ENCODE measurements at places on chromosomes 7 and 10.

GRCh38 chr10:132057191-132057681, 8.5 kb upstream of the JAKMIP3 start:
- no peak for DNase-seq

DNA sequence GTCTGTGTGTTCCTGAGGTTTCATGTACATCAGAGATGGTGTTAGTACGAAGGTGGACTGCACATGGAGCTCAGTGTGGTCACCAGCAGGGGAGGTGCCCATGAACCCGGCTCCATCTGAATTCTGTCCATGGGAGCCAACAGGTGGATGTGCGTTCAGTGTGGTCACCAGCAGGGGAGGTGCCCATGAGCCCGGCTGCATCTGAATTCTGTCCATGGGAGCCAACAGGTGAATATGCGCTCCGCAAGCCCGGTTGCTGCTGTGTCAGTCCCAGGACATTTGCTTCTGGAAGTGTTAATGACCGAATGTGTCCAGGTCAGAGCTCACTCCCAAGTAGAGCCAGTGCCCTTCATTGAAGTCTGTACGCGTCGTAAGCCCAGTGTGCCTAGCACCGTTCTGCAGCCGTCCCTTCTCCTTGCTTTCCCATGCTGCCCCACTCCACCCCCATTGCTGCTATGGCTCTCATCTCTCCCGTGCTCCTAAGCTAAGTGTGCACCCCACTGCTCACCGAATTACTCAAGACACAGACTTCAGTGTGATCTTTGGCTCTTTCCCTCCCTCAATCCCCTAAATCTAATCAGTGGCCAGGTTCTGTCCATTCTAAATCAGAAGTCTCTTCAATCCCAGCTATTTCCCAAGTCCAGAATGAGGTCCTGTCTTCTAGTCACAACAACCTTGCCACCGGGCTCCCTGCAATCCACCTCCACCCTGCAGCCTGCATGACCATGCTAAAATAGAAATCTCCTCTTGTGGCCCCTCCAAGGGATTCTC, 352.4 kb downstream of the TCERG1L start:
- DNase-seq: no peak

DNA sequence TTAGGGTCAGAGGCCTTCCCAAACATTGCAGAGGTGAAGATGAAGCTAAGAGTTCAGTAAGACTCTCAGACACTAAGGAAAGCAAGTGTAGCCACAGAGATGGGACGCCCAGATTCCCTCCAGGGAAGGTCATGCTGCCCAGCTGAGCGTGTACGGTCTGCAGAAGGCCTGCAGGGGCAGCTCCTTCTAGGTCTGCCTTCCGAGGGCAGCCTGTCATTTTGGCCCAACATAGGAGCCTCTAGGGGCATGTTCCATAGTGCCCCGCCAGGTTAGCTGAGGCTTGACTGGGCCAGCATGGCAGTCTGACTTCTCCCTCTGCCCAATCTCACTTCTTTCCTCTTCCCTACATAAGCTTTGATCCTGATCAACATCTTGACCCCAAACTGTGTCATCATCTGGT, 130.7 kb downstream of the PIP4K2A start:
- no peak for DNase-seq

GRCh38 chr7:74473116-74473515, 19.4 kb downstream of the GTF2IRD1 start:
- DNase-seq: no peak

DNA sequence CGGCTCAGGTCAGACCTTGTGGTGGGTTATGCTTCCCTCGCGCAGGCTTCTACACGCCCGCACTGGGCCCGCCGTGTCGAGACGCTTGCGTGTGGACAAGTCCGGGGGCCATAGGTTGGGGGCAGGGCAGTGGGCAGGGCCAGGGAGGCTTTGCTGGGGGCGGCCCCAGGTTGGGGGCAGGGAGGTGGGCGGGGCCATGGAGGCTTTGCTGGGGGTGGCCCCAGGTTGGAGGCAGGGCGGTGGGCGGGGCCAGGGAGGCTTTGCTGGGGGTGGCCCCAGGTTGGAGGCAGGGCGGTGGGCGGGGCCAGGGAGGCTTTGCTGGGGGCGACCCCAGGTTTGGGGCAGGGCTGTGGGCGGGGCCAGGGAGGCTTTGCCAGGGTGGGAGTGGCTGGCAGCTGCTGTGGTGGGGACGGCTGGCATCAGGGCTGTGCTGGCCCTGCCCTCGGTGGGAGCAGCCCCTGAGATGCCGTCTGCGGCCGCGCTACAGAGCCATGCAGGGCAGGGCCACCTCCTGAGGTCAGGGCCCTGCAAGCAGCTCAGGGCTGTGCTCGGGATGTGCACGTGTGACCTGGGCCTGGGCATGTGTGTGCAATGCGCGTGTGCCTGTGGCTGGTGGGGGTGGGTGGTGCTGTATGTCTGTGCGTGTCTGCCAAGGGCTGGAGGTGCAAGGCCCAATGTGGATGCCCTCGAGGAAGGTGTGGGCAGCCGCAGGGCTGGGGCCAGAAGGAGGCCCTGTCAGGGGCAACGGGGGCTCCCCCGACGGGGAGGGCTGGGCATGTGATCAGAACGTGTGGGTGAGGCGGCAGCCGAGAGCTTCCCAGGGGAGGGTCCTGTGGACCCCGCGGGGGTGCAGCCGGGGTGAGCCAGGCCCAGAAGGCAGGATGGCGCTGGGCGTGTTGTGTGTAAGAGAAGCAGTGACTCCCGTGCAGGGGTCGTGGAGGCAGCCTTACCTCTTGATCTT, 72.5 kb upstream of the NKX6-2 start:
- DNase-seq: no peak

DNA sequence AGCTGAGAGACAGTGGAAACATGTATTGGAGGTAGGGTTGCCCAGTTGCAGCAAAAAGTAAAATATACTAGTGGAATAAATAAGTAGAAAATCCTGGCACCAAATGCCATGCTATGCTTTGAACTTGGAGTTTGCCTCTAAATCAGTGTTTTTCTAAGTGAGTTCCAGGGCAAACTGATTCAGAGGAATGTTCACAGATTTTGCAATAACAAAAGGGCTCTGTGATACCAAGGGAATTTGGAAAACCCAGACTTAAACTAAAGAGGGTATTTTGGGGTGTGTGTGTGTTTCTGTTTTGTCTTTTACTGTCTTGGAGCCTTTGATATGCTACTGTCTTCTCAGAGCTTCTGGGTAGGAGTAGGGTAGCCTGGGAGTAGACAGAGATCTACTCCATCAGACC, 39.9 kb downstream of the SLC26A4 start:
- no peak for DNase-seq

GRCh38 chr10:110216240-110216639, 8.8 kb downstream of the MXI1 start:
- no peak for DNase-seq

- no peak for DNase-seq
These were observed 433.1 kb downstream of the HTR7 start for GRCh38 chr10:90424730-90425129.

GRCh38 chr7:691361-692045, 35.0 kb upstream of the DNAAF5 start:
- DNase-seq: no peak

GRCh38 chr7:41504214-41504980, 198.5 kb downstream of the INHBA start:
- no peak for DNase-seq

- no peak for DNase-seq
These were observed 30.7 kb upstream of the BTBD16 start for GRCh38 chr10:122240401-122240800.

- DNase-seq: no peak
These were observed 31.8 kb upstream of the TMEM273 start for GRCh38 chr10:49220031-49220430.

- no peak for DNase-seq
These were observed 127.9 kb upstream of the AKR1E2 start for GRCh38 chr10:4698075-4698474.

- DNase-seq: no peak
These were observed 563.1 kb downstream of the LRMDA start for GRCh38 chr10:75994357-75995040.

DNA sequence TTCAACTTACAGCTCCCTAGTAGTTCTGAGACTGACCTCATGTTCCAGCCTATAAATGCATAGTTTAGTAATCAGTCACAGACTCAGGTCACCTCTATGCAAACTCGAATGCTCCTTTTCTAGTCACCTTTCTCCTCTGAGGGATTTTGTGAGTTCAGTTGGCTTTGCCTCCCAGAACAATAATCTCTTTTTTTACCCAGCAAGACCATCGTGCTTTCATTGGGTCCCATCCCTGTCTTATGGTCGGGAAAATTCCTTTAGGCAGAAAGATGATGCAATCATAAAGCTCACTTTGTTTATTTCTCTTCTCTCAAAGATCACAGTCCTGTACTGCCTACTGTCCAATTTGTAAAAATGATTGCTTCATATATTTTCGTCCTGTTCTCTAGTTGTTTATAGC, 38.4 kb downstream of the TWIST1 start:
- no peak for DNase-seq

- no peak for DNase-seq
These were observed 8.7 kb upstream of the TTYH3 start for GRCh38 chr7:2622869-2623697.

GRCh38 chr10:76902949-76903348, 734.7 kb downstream of the KCNMA1 start:
- DNase-seq: no peak

DNA sequence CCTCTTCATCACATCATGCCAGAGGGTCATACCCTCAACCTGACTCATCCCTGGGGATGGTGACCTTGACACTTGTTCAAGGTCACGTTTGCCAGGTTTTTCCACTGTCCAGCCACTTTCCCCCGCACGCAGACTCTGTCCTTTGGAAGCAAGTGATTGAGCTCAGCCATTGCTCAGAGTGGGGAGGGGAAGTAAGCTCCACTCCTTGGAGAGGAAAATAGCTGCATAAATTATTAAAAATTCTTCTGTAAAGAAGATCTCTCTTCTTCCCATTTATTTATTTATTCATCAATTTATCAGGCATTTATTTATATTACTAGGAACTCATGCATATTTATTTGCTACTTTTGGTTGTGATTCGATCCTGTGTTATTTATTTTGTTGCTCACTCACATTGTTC, 88.0 kb downstream of the GLRX3 start:
- DNase-seq: no peak

GRCh38 chr10:4470231-4470835, 355.7 kb upstream of the AKR1E2 start:
- no peak for DNase-seq

DNA sequence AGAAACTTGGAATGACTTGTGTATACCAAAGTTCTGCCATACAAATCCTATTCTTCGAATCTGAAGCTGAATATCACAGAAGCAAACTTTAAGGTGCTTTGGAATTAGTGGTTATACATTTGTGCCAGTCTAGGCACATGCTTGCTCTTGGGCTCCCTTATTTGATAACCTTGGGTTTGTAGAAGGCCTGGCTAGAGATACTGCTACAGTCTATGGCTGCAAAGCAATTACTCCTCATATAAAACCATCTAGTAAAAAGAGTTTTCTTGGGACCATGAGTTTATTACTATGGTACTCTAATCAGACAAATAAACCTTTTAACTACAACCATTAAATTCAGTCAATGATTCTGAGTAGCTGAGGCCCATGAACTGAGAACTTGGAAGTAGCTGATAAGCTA, 92.5 kb upstream of the SLC13A1 start:
- DNase-seq: no peak

GRCh38 chr7:6379886-6380285, 67.9 kb downstream of the DAGLB start:
- no peak for DNase-seq

GRCh38 chr10:3418041-3418754, 245.6 kb upstream of the PITRM1 start:
- no peak for DNase-seq

- no peak for DNase-seq
These were observed 20.5 kb downstream of the YKT6 start for GRCh38 chr7:44221231-44221791.

- DNase-seq: no peak
These were observed 17.9 kb upstream of the LRRC18 start for GRCh38 chr10:48957361-48958151.

- no peak for DNase-seq
These were observed 117.2 kb downstream of the LRRTM3 start for GRCh38 chr10:67043041-67043440.
